AG04449 (cell line): ENCODE measurements at places on chromosomes 16 and 17.

DNA sequence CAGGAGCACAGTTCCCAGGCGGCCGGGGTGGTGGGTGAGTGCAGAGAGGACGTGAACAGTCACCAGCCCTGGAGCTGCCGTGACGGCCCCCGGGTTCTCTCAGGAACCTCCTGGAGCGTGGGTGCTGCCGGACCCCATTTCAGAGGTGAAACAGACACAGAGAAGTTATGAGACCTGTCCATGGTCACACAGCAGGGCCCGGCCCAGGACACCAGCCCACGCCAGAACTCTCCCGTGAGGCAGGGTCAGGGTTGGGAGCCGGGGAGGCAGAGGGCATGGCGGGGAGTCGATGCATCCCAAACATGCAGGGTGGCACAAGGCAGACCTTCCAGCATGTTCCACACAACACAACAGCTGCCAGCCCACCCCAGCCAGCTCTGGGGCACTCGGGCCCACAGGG lies 3.8 kb upstream of the PVALEF start:
- no peak for DNase-seq

DNA sequence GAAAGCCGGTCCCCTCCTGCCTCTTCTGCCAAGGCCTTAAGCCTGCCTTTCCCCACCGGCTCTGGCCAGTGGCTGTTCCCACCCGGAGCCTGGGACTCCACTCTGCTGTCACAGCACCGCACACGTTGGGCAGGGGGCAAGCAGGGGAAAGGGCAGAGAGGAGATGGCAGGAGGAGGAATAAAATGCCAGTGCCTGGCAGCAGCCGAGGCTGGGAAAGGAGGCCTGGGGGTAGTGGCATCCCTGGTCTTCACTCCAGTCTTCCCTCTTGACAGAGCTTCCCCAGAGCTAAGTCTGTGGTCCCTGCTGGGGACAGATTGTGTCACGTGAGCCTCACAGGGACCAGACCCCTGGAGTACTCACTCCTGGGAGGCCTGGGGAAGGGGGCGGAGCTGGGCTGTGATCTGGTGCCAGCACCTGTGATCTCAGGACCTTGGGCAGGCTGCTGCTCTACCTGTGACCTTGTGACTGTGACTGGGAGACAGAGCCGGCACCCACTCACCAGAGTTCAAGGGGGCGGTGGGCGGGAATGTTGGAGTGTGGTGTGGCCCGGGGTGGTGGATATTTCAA lies 97.2 kb upstream of the GSE1 start:
- no peak for DNase-seq

- no peak for DNase-seq
These were observed 5.8 kb downstream of the NHERF2 start for GRCh38 chr16:2032285-2033056.

GRCh38 chr16:29868396-29869009 lies 5.5 kb upstream of the CDIPT start:
- no peak for DNase-seq

DNA sequence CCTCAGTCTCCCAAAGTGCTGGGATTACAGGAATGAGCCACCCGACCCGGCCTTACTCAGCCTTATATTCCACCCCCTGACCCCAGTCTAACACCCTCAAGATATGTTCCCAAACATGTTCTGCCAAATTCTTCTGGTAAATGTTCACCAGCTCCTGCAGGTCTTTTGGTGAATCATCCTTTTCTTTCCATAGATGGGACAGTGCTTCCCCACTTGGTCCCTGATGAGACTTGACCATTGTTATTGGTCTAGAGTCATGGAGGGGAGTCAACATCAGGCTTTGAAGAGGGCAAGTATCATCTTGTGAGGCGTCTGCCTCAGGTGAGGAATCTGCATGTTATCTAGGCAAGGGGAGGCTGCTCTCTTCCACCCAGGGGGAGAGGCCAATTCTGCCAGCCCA lies 10.4 kb upstream of the RUNDC3A start:
- no peak for DNase-seq

DNA sequence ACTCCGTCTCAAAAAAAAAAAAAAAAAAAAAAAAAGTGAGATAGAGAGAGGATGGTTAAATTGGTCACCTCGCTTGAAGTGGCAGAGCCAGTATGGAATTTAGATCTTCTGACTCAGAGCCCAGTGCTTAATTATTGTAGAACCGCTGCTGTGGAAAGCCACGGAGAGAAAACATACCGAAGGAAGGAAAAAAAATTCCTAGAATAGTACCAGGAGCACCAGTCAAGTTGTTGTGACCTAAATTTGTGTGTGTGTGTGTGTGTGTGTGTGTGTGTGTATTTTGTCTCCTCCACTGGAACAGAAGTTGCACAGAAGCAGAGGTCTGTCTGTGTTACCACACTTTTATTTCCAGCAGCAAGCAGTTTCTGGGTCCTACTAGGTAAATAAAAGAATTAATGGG lies 10.6 kb upstream of the NUP85 start:
- DNase-seq, result peak; percentile 55

DNA sequence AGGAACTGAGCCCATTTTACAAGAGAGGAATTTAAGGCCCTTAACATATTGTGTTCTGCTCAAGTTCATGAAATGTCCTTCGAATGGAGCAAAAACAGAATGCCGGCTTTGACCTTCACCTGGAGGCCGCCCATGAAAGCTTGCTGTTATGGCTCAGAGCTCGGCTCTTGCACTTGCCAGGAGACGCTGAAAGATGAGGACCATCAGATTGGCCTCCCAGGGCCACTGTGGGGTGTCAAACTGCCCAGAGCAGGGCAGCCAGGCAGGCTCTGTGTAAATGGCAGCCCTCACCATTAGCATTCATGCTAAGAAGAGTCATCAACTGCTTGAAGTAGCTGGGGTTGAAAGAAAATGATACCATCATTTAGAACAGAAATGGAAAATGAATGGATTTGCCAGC lies 39.3 kb downstream of the IL21R start:
- no peak for DNase-seq

GRCh38 chr17:17873450-17873991 lies 36.7 kb upstream of the SREBF1 start:
- DNase-seq, result no peak

- DNase-seq, result no peak
These were observed 1.2 kb downstream of the COX10 start for GRCh38 chr17:14070344-14070984.

GRCh38 chr16:90057738-90058173 lies 19.4 kb downstream of the PRDM7 start:
- peak; percentile 33 for DNase-seq

- DNase-seq, result no peak
These were observed 479.8 kb upstream of the GOT2 start for GRCh38 chr16:59213952-59214351.

- DNase-seq, result no peak
These were observed 21.9 kb downstream of the MRM1 start for GRCh38 chr17:36623281-36623680.

GRCh38 chr17:79125503-79125902 lies 50.9 kb downstream of the ENGASE start:
- no peak for DNase-seq

DNA sequence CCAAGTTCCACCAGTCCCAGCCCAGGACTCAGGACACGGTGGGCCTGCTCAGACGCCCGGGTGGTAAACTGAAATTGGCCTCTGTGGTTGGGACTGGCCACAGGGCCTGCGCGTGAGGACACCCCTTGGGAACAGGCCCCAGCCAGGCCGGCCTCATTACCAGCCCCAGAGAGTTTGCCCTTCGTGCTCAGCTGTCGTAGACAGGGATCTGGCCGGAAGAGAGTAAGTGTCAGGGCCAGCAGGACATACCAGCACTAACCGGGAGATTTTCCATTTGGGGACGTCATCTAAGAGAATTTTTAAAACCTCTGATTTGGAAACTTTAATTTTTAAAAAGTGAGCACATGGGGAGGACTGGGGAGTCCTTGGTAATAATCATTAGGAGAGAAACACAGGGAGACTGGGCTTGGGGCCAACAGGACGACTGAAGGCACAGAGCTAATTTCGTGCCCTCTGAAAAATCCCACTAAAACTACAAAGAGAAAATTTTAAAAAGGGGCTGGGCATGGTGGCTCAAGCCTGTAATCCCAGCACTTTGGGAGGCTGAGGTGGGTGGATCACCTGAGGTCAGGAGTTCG lies 2.4 kb upstream of the RBFOX3 start:
- DNase-seq, result no peak

DNA sequence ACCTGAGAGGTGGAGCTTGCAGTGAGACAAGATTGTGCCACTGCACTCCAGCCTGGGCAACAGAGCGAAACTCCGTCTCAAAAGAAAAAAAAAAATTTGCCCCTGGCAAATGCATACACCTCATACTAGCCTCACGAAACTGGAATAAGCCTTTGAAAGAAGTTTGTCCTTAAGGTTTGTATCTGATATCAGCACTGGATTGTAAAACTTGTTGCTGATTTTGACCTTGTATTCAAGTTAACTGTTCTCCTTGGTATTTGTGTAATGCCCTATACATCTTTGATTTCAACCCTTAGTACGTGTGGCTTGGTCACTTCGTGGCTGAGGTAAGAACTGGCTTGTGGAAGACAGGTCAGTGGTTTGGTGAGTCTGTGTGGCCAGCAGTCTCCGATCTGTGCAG lies 6.2 kb upstream of the FLCN start:
- no peak for DNase-seq

- no peak for DNase-seq
These were observed 2.0 kb downstream of the PRSS33 start for GRCh38 chr16:2785101-2785991.

- no peak for DNase-seq
These were observed 5.6 kb downstream of the DUS1L start for GRCh38 chr17:82060001-82060380.

- DNase-seq, result no peak
These were observed 41.1 kb upstream of the DHX8 start for GRCh38 chr17:43442711-43443110.

GRCh38 chr17:28774206-28774605 lies 30.4 kb downstream of the TRAF4 start:
- DNase-seq, result no peak

DNA sequence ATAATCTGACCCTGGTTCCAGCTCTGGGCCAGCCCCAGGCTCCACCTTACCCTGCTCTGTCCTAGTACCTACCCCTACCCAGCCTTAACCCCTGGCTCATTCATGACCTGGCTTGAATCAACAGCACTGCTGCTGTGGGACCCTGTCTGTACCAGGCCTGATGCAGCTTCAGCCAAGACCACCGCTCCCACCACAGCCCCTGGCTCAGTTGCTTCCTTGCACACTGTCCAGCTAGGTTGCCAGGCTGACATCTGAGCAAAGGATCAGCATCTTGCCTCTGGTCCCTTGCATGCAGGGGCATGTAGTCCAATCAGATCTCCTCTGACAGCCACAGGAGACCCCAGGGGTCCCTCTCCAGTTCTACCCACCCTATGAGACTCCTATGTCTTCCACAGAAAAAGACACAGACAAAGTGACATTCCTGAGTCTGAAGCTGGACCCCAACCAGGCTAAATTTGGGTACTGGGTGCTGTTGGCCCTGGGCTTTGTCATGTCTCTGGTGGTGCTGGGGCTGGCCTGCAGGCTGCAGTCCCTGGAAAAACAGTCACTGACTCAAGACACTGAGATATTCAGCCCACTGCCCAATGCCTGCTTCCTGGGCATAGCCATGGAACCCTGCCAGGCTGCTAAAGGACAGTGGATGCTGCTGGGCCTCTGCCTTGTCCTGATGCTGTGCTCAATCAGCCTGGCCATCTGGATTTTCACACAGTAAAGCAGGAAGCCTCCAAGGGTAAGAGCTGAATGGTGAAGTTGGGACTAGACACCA lies 3.9 kb upstream of the KCNH6 start:
- DNase-seq, result no peak

DNA sequence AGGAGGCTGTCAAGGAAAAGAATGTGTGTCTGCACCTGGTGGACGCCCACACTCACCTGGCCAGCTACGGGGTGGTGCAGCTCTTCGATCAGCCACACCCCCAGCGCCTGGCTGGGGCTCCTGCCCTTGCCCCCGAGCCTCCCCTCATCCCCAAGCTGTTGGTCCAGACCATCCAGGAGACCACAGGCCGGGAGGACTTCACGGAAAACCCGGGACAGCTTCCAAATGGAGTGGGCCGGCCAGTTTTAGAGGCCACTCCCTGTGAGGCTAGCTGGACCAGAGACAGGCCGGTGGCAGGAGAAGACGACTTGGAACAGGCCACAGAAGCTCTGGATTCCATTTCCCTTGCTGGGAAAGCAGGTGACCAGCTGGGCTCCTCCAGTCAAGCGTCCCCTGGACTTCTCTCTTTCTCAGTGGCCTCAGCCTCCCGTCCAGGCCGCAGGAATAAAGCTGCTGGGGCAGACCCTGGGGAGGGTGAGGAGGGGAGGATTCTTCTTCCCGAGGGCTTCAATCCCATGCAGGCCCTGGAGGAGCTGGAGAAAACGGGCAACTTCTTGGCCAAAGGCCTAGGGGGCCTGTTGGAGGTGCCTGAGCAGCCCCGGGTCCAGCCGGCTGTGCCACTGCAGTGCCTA lies 2.2 kb downstream of the WDR81 start:
- no peak for DNase-seq

GRCh38 chr16:19167710-19168370 lies at the start of gene SYT17:
SYT17 (plus strand) TSS chr16:19168240; CDS start chr16:19168647, 407 bp downstream.
- DNase-seq, result no peak

DNA sequence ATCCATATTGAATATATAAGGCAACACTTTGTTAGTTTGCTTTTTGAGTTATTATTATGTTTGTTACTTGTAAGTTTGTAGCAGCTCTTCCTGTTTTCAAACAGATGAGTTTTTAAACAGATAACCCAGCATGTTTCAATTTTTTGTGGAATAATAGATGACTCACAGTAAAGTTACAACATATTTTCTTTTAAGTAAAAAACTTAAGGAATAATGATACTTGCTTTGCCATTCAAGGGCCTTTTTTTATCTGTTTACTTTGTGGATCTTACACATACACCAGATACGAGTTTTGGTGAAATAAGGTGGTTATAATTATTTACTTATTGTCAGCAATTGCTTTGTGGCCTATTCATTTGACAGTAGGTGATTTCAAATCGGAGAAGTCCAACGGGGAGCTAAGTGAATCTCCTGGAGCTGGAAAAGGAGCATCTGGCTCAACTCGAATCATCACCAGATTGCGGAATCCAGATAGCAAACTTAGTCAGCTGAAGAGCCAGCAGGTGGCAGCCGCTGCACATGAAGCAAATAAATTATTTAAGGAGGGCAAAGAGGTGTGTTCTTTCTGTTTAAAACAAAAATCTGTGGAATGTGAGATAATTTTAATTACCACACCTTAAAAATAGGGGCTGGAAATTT lies 66.3 kb downstream of the BPTF start:
- no peak for DNase-seq

DNA sequence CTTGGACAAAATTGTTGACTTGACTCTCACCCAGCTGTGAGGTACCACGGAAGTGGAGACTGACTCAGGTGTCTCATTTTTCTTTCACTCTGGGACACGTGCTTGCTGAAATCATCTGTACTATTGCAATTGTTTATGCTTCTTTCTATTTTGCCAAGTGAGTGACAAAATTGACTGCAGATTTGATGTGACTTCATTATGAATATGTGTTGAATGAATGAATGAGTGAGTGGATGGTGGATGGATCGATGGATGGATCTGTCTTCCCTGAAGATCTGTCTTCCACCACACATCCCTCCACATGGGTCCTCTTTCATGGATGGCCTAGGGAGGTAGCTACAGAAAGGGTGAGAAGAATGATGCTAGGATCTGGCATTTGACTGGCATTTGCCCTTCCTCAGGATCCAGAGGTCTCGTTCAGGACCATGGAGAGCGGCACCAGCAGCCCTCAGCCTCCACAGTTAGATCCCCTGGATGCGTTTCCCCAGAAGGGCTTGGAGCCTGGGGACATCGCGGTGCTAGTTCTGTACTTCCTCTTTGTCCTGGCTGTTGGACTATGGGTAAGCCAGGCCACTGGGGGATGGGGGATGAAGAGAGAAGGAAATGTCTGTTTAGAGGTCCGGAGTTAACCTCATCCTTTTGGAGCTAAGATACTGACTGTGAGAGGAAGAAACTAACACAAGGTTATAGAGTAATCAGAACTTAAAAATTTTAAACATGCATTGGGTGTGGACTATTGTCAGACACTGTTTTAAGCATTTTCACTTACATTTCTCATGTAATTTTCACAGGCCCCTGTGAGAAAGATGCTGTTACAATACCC lies 12.7 kb downstream of the SLC5A11 start:
- DNase-seq, result no peak
